SW480 (cell line): ENCODE measurements at places on chromosomes 7 and 10.

- DNase-seq: no peak
Observed at GRCh38 chr10:78952686-78953085, 116.1 kb upstream of the ZMIZ1 start.

DNA sequence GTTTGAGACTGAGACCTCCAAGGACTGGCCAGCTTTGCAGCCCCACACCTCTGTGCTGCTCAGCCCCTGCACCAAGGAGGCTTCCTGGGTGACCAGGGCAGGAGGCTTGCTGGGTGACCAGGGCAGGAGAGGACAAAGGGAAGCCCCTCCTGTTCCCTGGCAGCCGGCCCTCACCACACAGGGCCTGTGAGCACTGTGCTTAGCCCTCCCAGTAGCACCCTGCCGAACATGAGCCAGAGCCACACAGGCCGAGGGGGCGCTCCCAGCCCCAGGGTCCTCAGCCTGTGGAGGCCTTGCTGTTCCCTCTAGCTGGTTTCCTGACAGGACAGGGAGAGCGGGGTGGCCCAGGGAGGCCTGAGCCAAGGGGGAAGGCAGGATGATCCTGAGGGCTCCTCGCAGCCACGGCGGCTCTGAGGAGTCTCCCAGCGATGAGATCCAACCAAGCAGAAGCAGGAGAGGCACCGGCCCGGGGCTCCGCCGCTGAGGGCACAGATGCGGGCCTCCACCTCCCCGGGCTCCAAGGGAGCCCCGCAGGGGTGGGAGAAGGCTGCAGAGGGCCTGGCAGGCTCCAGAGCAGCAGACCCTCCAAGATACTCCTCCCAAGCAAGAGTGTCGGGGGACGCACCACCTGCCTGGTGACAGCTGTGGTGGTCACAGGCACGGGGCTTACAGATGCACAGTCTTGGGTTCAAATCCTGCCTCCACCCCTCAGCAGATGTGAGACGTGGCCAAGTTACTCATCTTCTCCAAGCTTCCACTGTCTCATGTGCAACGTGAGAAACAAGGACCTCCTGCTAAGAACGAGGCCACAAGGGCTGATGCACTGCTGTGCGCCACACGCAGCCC is 22.5 kb downstream of the WDR86 start:
- DNase-seq: no peak

DNA sequence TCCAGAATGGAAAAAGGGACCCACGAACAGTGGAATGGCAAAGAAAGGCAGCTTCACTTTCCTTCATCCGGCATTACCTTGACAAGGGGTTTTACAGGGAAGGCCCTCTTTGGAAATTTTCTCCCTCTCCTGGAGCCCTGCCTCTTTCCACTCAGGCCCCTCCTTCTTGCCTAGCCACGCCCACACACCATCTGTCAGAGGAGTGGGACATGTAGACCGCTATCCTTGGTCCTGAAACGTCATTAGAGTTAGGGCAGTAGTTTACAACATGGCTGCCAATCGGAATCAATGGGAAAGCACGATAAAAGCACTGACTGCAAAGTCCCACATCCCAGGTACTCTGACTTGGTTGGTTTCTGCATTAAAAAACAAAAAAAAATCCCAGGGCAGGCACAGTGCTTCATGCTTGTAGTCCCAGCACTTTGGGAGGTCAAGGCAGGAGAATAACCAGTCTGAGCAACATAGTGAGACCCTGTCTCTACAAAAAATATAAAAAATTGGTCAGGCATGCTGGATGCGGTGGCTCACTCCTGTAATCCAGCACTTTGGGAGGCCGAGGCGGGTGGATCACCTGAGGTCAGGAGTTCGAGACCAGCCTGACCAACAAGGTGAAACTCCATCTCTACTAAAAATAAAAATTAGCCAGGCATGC is 96.4 kb downstream of the MARCHF5 start:
- peak; percentile 36 for DNase-seq

GRCh38 chr10:126511917-126512479 is 123.7 kb upstream of the ADAM12 start:
- DNase-seq: no peak

GRCh38 chr10:101781984-101782810 is 1.0 kb downstream of the NPM3 start:
- no peak for DNase-seq
